H4 (cell line): ENCODE measurements at places on chromosomes 5 and 9. TPM values are rescaled to one million over a fixed set of nuclear protein-coding genes. Genes with fewer than 3 reads are reported as not detected.

DNA sequence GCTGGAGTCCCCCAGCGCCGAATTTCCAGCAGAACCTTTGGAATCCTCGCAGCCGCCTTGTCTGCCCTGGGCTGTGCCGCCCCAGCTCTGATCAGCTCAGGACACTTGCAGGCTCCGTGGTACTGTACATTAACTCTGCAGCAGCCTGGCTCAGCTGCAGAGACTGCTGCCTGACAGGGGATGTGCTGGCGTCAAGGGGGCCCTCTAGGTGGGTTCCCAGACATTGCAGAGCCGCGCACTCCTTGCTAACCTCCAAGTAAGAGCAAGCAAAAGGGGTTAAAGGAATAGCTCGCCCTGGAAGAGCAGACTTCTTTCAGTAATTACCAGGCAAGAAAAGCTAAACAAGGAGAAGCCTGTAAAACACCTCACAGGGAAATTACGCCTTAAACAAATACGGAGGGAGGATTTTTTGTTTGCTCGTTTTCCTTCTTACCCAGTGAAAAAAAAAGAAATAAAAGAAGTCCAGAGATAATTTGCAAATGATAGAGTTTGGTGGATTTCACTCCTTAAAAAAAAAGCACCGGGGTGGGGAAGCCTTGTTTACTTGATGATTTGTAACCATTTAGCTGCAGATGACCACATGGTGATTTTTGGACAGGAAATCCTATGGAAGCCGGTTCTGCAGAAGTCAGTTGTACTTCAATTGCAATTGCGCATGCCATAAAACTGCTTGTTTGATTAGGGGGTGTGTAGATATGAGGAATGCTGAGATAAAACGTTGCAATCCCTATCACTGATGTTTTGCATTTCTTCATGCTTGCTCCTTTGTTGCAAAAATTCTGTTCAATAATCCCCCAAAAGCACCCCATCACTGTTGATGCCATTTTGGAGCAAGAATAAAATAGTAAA, 305.8 kb downstream of the PDE4D start:
- no peak for DNase-seq

DNA sequence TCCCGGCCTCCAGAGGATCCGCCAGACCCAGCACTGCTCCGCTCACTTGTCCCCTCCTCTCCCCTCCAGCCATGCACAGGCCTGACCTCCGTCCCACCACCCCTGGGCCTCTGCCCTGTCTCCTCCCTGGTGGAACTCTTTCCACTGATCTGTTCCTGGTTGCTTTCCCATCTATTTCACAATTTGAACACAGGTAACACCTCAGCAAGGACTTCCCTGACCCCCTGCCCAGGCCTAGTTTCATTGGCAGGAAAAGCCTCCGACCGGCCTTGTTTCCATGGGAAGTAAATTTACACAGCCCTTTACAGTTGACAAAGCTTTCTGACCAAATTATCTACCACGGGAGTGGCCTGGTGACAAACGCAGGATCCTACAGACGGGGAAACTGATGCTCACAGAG, 14.8 kb downstream of the QSOX2 start:
- DNase-seq, result no peak

- peak; percentile 55 for DNase-seq
These were observed 626.5 kb upstream of the ZNF608 start for GRCh38 chr5:125372694-125373631.

- DNase-seq, result peak; percentile 43
These were observed 1931.0 kb upstream of the CDH6 start for GRCh38 chr5:29262339-29263123.

DNA sequence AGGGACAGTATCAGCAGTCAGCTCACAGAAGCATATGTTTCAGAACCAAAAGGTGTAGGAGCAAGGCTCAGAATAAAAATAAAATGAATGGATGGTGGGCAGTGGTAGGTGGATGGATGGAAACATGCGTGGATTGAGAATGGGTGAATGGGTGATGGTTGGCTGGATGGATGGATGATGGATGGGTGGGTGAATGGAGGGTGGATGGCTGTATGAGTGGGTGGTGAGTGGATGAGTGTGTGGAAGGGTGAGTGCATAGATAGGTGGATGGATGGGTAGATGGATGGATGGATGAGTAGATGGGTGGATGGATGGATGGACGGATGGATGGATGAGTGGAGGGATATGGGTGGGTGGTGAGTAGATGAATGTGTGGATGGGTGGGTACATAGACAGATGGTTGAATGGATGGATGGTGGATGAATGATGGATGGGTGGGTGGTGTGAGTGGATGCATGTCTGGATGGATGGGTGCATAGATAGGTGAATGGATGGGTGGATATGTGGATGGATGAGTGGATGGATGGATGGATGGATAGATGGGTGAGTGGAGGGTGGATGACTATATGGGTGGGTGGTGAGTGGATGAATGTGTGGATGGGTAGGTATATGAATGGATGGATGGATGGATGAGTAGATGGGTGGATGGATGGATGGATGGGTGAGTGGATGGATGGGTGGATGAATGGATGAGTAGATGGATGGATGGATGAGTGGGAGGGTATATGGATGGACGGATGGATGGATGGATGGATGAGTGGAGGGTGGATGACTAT, 164.2 kb downstream of the C9orf50 start:
- no peak for DNase-seq

- no peak for DNase-seq
These were observed 265.0 kb downstream of the TRPM3 start for GRCh38 chr9:70856411-70856810.

OXCT1 gene
- 13.2 and 15.3 TPM in 2 replicates for total RNA-seq

GRCh38 chr5:56498759-56499395, 265.7 kb upstream of the ANKRD55 start:
- DNase-seq, result no peak

- DNase-seq, result no peak
These were observed at the start of gene PCDHGA9 for GRCh38 chr5:141402553-141403243. Gene PCDHGA9, plus strand, starts transcription at chr5:141402778. Its CDS starts 175 bp downstream, at chr5:141402953.

HRCT1 gene
- 0.41 TPM in 1 of 2 replicates, not detected in the other for total RNA-seq

GRCh38 chr5:180328296-180329137, 24.6 kb downstream of the GFPT2 start:
- DNase-seq, result peak; percentile 89

SPARC gene
- total RNA-seq, result 319 and 472 TPM in 2 replicates

GRCh38 chr9:96219026-96219899, 82.7 kb downstream of the HSD17B3 start:
- no peak for DNase-seq

- DNase-seq, result no peak
These were observed 11.7 kb upstream of the ERBIN start for GRCh38 chr5:65914641-65915196.

FSD1L gene
- total RNA-seq, result 0.49 and 1.0 TPM in 2 replicates

GRCh38 chr5:77294185-77294584, 83.7 kb downstream of the PDE8B start:
- DNase-seq, result no peak

CNTNAP3 gene
- 12.8 and 18.6 TPM in 2 replicates for total RNA-seq

BARX1 gene
- not detected in 2 replicates for total RNA-seq

CD180 gene
- total RNA-seq, result not detected in 2 replicates

DNA sequence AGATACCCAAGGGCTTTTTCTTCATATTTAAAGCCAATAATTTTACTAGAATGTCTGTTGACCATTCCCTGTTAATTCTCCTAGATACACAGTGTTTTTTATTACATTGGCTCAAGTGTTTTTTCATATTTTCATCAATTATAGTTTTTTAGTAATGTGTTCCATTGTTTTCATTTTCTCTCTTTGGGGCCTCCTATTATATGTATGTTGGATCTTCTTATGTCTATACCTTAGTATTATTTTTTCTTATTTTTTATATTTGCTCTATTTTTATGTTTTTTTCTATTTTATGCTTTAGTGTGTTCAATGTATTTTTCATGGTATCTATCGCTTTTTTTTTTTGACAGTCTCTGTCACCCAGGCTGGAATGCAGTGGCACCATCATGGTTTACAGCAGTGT, 7.5 kb downstream of the KIAA1958 start:
- DNase-seq, result no peak

GRCh38 chr9:84636436-84636835, 33.1 kb upstream of the NTRK2 start:
- no peak for DNase-seq

GRCh38 chr5:127586811-127587210, 62.1 kb upstream of the CTXN3 start:
- DNase-seq, result no peak

ZNF300 gene
- total RNA-seq, result 4.3 and 5.7 TPM in 2 replicates

DNA sequence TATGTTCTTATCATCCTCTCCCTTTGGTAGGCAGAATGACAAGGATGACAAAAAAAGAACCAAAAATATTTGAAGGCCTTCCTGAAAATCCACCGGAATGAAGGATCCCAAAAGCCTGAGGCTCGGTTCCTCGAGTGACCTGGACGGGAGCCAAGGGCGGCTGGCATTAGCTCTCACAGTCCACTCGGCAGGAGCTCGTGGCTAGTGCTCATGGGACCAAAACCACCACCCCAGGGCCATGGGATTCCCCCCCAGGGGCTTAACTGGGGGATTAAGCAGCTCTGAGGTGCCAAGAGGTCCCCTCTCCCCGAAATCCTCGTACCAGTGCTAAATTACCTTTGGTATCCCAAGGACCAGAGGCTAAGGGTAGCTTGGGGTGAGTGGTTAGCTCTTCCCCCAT, 586 bp upstream of the PDZD2 start:
- no peak for DNase-seq

DNA sequence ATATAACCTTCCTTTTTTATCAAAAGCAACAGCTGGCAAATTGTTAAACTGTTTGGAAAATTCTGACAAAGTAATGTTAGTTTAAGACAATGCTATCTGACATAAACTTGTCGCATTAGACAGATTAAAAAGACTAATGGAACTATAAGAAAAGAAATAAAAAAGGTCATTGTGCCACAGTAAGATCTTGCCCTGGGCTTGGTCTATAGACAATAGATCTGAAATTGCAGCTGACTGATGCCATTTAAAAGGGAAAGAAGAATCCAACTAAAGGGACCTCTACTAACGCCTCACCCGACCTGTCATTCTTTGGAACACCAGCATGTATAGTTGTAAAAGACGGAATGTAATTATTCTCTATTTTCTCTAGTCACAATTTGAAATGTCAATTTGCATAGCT, 644.4 kb upstream of the GRAMD2B start:
- no peak for DNase-seq

- no peak for DNase-seq
These were observed 11.7 kb downstream of the EXD3 start for GRCh38 chr9:137411260-137411644.

GRCh38 chr9:124654431-124654830, 116.7 kb downstream of the NR6A1 start:
- DNase-seq, result no peak

- no peak for DNase-seq
These were observed 592.7 kb upstream of the BRINP1 start for GRCh38 chr9:119961774-119962424.

DNA sequence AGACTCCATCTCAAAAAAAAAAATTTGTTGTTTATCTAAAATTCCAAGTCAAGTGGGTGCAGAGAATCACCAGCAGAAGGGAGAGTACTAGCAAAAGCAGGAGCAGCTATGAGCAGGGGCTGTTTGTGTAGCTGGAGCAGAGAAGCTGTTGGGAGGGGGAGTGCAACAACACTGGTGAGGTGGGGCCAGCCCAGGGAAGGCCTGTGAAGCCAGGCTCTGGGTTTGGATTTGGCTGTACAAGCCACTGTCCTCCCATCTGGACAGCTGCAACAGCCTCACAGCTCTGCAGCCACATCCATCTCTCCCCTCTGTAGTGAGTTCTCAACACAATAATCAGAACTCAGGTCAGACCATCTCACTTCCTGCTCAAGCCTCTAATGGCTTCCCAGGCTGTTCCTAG, 59.4 kb downstream of the TMOD1 start:
- no peak for DNase-seq

DNA sequence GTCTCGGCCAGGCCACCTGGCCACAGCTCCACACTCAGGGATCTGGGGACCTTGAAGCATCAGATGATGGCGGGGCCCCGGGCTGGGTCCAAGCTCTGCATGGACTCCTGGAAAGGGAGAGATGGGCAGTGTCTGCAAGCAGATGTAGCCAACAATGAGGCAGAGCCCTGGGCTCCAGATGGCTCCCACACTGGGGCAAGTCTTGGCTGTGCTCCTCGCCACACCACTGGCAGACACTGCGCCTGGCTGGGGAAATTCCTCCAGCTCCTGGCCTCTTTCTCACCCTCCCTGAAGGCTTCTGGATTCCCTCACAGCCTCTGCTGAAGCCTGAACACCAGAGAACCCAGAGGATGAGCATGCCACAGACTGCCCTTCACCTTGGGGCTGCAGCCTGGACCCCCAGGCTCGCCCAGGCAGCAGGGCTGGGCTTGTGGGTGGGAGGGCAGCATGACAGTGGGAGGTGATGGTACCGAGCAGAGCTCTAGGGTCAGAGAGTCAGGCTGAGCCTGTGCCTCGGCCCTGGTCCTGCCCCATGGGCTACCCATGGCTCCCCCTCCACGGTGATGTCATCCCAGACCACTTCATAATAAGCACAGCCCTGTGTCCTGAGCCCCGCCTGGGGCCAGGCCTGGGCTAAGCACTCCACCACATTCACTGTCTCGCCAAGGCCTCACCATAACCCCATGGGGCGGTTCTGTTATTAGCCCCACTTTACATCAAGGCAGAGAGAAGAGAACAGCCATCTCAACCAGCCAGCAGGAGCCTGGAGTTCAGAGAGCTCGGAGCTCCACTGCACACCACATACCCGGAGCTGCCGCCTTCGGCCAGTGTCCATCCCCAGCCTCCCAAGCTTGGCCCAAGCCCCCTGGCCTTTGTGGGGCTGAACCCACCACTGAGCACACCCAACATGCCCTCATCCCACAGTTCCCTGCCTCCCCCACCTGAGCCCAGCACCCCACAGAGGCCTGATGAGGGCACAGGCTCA, 62.2 kb upstream of the ADAMTS2 start:
- DNase-seq, result no peak

DNA sequence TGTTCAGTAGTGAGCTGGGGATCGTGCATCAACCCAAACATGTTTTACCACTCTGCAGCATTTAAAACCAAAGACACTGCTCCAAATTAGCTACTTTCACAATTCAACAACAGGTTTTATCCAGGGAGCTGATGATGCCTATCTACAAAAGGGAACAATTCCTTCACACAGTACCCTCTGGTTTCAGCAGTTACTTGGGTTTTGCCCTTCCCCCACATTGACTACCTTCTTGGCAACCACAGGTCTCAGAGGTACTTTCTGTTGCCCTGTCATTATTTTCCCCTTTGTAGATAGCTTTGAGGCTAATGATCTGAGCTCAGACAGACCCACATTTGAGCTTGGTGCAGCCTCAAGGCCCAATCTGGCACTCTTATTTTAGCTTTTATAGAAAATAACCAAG, 96.1 kb downstream of the WDR41 start:
- no peak for DNase-seq
